ENCODE measurements at places on chromosomes 3 and 15.

GRCh38 chr3:148079370-148079769 lies 618.3 kb upstream of the AGTR1 start:
- DNase-seq: no peak

- DNase-seq: no peak
These were observed 224.3 kb upstream of the RASGRP1 start for GRCh38 chr15:38788918-38789317.

DNA sequence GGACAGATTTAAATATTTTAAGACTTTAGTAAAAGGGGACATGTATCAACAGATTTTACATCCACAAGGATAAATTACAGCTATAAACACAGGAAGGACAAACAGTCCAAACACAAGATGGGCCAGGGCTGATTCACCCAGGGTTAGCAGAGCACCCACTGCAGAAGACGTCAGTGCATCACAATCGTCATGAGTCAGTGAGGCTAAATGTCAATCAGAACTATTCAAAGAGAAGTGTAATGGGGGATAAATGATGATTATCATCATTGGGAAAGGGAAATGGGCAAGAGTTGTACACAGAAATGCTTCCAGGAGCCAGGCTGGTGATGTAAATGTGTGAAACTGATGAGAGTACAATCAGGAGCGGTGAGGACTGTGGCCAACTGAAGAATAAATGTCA lies 226.8 kb downstream of the PLCL2 start:
- DNase-seq: no peak

DNA sequence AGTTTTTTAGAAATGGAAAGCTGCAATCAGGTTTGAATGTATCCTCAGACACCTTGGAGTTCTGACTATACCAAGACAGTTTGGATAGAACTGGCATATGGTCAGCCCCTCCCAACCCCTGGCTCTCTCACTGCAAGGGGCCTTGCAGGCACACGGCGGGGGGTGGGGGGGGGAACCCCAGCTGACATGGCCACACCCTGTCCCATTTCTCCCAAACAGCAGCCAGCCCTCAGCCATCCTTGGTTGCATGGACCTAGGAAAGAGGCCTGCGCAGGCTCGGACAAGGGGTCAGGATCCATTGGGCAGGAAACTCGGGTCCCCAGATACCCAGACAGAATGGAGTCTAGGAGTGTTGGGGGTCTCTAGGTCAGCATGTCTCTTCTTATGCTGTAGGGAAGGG lies 14.5 kb downstream of the CAND2 start:
- no peak for DNase-seq

GRCh38 chr15:69074001-69074842 lies 59.7 kb downstream of the NOX5 start:
- DNase-seq: no peak

GRCh38 chr3:108319428-108320082 lies 23.2 kb downstream of the HHLA2 start:
- no peak for DNase-seq

DNA sequence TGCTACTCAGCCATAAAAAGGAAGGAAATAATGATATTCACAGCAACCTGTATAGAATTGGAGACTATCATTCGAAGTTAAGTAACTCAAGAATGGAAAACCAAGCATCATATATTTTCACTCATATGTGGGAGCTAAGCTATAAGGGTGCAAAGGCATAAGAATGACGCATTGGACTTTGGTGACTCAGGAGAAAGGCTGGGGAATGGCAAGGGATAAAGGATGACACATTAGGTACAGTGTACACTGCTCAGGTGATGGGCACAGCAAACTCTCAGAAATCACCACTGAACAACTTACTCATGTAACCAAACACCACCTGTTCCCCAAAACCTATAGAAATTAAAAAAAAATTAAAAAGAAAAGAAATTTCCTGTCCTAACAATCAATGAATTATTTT lies 42.7 kb downstream of the ALCAM start:
- no peak for DNase-seq

- no peak for DNase-seq
These were observed 22.7 kb upstream of the SH3BP5 start for GRCh38 chr3:15355086-15355485.

DNA sequence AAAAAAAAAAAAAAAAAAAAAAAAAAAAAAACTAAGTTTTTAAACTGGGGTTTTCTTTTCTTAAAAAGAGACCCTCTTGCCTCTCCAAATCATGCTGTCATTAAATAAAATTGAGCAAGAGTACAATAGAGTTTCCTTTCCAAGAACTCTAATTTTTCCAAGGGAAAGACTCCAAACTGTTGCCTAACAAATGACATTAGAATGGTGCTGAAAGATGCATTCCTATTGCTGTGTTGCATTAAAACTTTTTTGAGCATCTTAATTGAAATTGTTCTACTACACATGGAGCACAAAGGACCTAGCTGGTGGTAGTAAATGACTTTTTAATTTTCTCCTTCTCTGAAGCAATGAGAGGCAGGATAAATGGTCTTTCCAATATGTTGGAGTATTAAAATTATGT lies 469.1 kb upstream of the ARHGEF26 start:
- no peak for DNase-seq

GRCh38 chr3:4739289-4740236 lies 239.7 kb upstream of the BHLHE40 start:
- DNase-seq: no peak

- DNase-seq: no peak
These were observed 61.4 kb upstream of the C15orf39 start for GRCh38 chr15:75140080-75140879.

DNA sequence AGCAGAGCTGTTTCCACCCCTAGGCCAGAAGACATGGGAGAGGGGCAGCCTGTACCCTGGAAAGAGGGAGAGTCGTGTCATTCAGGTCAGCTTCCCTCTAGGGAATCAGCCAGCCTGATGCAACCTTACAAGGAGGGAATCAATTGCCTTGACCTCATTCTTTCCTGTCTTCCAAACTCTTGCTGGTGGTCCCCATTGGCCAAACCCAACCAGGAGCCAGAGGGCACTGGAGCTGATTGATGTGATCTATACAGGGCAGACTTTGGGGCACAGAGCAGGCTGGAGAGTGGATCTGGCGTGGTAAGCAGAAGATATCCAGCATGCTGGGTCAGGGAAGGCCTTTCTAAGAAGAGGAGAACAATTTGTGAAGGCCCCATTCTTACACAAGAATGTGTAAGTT lies 19.1 kb upstream of the MAGEF1 start:
- no peak for DNase-seq

- no peak for DNase-seq
These were observed 177.7 kb downstream of the THRB start for GRCh38 chr3:24316887-24317383.

- DNase-seq: no peak
These were observed 42.5 kb downstream of the ZBTB38 start for GRCh38 chr3:141410846-141411245.

DNA sequence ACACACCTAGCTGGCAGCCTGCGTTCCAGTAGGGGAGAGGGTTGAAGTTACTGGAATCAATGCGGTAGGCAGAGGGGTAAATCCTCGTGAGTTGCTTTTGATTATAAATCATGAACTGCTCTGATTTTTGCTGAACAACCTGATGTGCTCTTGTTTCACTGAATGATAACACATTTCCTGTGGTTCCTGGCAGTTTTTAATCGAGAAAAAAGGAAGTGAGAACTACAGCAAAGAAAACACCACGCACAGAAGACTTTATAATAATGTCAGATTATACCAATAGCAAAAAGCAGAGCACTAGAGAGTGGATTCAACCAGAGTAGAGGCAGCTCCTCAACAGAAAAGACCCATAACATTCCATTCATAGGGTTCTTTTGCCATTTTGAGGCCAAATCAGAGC lies 200.8 kb upstream of the STRIT1 start:
- DNase-seq: no peak

DNA sequence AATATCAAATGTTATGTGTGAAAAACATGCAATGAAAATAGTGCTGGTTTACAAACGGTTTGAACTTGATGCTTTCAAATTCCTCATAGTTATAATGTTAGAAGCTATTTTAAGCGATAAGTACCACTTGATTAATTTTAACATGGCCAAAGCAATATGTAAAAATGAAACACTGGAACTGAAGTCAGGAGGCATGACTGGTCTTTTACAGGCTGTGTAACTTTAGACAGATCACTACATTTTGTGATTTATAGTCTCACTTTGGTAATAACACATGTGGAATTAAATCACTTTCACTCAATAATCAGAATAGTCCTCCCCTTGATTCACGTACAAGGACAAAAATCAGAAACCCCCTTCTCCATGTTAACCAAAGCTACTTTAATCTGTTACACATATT lies 482.7 kb upstream of the NECTIN3 start:
- no peak for DNase-seq

DNA sequence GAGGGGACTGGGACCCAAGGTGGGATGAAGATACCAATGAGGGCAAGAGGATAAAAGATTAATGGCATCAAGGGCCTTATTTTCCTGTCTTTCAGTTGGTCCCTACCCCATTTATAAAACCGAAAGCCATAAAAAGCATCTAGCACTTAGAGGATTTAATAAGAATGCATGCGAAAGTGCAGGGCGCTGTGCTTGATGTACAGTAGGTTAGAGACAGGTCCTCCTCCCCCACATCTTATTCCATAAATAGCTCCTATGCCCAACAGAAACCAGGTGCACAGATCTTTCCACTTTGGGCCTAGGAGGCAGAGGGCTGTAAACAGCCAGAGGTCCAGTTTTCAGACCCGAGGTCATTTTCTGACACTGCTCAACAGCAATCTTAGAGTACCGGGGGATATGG lies 1.2 kb downstream of the LPCAT4 start:
- DNase-seq: no peak

DNA sequence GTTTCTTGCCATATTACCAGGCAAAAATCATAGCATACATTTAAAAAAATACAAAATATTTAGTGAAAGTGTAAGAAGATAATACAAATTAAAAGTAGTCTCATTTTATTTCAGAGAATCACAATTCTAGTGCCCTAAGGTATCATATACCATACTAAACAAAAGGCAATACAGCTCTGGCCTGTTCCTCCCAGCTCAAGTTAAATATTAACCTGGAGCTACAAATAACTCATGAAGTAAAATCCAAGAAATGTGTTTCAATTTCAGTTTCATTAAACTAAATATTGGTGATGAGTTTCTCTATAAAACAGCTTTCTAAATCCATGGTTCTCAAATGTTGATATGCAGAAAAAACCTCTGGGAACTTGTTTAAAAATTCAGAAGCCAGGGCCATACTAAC lies 67.7 kb downstream of the INO80 start:
- DNase-seq: no peak

GRCh38 chr15:25741256-25741580 lies 121.9 kb downstream of the ATP10A start:
- no peak for DNase-seq

- no peak for DNase-seq
These were observed 48.5 kb upstream of the SLC4A7 start for GRCh38 chr3:27532426-27533260.

DNA sequence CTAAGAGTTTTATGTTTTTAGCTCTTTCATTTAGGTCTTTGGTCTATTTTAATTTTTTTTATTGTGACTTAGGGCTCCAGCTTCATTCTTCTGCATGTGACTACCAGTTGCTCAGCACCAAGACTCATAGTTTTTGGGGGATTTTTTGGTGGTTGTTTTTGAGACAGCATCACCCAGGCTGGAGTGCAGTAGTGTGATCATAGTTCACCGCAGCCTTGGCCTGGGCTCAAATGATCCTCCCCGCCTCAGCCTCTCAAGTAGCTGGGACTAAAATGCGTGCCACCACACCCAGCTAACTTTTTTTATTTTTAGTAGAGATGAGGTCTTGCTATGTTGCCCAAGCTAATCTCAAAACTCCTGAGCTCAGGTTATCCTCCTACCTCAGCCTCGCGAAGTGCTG lies 19.4 kb downstream of the CDV3 start:
- DNase-seq: no peak

DNA sequence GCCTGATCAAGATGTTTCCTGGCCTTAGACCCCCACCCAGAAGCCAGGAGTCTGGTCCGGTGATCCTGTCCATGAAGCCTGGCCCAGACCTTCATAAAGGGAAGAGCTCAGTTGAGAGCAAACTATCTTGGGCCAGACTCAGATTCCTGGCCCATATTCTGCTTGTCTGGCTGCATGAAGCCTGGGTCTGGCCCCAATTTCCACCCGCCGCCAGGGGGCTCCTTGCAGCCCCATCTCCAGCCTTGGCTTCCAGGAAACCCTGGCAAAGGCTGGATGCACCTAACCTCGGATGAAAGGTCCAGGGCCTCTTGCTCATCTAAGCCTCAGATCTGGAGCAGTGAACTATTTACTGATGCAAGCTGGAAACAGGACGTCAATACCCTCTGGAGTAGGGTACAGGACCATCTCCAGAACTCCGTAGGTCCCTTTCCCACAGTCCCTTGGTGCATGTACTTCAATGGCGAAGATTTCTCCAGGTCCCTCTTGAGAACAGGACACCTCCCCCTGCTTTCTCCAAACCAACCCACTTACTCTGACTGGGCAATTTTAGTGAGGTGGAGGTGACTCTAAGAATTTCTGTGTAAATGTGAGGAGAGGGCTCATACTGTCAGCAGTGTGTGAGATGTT lies 5.6 kb downstream of the FOXL2 start:
- DNase-seq: no peak

DNA sequence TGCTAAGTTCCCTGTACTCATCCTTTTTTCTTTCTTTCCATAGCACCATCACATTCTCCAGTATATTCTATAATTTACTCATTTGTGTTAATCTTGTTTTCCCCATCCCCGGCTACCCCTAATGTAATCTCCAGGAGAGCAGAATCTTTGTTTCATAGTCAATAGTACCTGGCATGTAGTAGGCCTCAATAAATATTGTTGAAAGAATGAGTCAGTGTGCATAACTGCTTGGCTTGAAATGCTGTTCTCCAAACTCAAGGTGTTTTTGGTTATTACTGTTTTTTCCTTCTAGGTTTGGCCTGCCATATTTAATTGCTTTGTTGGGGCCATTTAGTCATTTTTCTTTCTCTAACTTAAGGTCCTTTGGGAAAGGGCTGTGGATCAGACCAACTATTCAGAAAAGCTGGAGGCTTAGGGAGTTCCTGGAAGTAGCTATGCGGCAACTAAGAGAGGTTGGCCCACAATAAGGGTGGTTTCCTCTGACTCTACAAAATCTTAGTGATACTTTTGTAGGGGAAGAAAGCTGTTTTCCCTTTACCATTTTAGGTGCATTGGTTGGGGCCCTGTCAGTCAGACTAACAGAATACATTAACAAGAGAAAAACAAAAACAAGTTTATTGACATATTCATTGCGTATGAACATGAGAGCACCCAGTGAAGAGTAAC lies 28.4 kb downstream of the KAT2B start:
- DNase-seq: no peak

DNA sequence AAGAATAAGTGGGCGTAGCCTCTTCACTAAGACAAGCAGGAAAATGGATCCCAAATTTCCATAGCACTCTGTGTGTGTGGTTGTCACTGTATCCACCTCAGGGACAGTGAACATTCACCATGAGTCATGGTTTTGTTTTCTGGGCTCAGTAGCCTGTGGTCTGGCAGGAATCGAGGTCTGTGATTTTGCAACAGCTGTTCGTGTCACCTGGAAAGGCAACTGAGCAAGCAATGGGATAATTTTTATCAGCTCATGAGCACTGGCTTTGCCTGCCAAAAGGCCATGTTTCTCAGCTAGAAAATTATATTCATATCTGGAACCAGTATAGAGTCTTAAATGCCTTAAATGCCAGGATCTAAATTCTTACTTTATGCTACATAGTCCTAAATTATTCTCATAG lies 60.9 kb downstream of the STRIT1 start:
- DNase-seq: no peak

All from stimulated activated CD8-positive, alpha-beta memory T cell treated with anti-CD3 and anti-CD28 coated beads, Interleukin-4, amount 100 ng/mL, for 1 hour (primary cell).